Stimulated activated CD8-positive, alpha-beta memory T cell treated with anti-CD3 and anti-CD28 coated beads, Interleukin-4, amount 100 ng/mL, for 24 hours (primary cell): ENCODE measurements at places on chromosomes 13 and 19.

GRCh38 chr19:18203408-18203862 lies 407 bp downstream of the RAB3A start:
- DNase-seq: no peak

GRCh38 chr19:48918801-48919247 lies 14.7 kb upstream of the DHDH start:
- DNase-seq: no peak

DNA sequence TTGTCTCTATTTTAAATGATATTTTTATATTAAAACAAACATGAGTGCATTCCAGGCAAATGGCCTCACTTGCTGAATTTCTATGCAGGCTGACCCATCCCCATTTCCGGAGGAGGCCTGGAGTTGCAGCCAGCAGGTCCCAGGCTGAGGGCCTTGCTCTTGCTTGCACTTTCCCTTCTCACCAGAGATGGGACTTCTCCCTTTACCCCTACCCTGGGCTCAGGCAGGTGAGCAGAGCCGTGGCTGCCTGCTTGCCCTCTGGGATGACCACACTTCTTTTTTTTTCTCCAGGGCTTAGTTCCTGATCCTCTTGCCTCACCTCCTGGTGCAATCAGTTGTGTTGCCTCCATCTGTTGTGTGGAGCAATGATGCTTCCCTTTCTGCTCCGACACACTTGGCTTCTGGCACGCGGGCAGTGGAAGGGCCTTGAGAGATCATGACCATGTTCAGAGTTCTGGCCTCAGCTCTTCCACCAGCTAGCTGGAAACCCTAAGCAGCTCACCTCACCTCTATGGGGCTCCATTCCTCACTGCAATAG lies 11.1 kb upstream of the OLFM4 start:
- no peak for DNase-seq

DNA sequence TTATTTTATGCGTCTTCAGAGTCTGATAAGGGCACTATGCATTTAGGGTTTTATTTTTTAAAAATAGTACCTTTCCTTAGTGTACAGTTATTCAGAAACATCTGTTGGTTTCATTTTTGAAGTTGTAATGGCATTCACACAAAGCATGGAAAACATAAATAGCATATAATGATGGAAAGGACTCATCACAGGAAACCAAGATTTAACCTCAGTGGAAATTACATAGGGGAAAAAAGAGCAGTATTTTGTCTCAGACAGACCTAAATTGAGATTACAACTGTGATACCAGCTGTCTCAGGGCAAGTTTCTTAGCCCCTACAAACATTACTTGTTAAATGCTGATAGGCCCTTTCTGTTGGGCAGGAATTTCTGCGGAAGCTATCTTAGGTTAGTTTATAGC lies 57.2 kb downstream of the NHLRC3 start:
- DNase-seq: no peak

GRCh38 chr13:113545931-113546516 lies 38.5 kb upstream of the TFDP1 start:
- DNase-seq: no peak

DNA sequence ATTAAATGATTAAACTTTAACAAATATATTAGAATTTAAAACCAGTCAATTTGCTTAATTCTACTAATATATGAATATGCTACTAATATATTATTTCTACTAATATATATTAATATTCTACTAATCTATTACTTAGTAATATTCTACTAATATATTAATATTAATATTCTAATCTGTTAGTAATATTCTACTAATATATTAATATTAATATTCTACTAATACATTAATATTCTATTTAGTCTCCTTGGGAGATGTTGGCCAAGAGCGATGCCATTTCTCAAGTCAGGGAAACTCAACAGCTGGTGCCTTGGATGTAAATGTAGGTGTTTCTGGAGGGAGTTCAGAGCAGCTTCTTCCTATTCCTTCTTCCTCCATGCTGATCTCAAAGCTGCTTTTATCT lies 259.2 kb upstream of the TMTC4 start:
- no peak for DNase-seq

GRCh38 chr19:41356984-41357739 lies 3.4 kb upstream of the TGFB1 start:
- no peak for DNase-seq

GRCh38 chr13:40204246-40204645 lies 462.2 kb downstream of the FOXO1 start:
- DNase-seq: no peak

DNA sequence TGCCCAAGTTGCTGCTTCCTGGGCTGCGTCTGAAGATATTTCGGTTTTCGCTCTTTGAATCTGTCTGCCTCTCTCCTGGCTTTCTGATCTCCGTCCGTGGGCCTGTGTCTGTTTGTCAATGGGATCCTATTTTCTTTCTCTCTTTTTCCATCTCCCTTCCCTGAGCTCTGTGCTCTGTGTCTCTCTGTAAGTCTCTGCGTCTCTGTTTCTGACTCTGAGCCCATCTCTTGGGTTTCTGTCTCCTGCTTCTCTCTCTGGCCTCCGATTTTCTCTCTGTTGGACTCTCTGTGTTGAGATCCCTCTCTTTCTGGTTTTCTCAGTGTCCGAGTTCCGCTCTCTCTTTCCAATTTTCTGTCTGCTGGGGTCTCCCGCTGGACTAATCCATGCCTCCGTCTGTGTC lies 1.7 kb downstream of the PRKCG start:
- no peak for DNase-seq

- DNase-seq: no peak
These were observed 5.4 kb upstream of the RASAL3 start for GRCh38 chr19:15469513-15470297.

DNA sequence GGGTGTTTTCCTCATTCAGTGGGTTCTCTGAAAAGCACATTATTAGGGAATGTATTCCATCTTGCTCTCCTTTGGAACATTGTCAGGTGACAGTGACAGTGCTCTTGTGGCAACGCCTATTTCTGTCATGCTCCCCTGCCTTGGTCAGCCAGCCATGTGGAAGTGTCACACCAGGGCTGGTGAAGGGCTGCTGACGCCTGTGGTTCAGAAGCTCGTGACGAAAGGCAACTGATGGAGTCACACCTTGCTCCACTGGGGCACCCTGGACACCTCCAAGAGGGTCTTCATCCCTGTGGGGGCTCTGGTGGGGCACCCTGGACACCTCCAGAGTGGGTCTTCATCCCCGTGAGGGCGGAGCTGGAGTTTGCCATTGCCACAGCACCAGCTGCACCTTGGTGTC lies 68.9 kb upstream of the GPR183 start:
- no peak for DNase-seq

- DNase-seq: no peak
These were observed 29.7 kb downstream of the LATS2 start for GRCh38 chr13:21031594-21032275.
